CD4-positive, alpha-beta T cell treated with Interleukin-21 for 1 hour (primary cell): ENCODE measurements at places on chromosomes 2 and 18.
A peak's percentile ranks its signal among the peaks of the same experiment; 100 is the strongest.

- no peak for DNase-seq
Observed at GRCh38 chr2:44680983-44681531, 260.4 kb upstream of the SIX3 start.

DNA sequence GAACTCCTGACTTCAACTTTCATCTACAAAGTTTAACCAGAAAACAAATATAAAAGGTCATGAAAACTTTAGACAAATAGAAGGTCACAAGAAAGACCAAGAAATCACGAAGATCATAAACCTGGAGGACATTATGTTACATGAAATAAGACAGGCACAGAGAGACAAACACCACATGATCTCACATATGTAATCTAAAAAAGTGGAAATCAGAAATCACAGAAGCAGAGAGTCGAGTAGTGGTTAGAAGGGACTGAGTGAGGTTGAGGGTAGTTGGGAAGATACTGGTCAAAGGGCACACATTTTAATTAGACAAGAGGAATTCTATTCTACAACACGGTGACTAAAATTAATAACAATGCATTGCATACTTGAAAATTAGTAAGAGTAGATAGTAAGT lies 1.4 kb downstream of the GCFC2 start:
- DNase-seq: no peak

DNA sequence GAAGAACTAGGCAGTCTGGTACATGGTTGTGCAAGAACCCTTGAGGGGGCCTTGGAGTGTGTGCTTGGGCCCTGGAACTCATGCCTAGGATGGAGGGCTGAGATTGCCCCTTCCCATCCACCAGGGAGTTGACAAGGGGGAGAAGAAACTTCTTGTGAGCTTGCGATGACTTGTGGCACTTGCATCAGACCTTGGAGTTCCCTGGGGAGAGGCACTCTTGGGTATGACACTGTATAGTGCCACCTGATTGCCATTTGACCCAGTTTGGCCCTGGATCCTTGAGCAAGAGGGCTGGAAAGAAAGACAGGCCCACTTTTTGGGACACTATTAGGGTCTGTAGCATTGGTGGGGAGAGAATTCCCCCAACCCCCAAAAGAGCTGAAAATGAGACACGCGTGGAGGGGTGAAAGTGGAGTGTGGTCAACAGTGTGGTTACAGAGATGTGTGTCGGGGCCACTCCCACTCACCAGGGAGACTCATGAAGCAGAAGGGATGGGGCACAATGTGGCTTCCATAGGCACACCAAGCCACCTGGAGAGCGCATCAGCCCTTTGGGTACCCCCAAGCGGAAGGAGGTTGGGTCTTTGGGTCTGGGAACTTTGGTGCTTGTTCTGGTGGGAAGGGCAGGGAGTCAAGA lies 101.3 kb downstream of the MSH2 start:
- DNase-seq: no peak

- DNase-seq: no peak
Observed at GRCh38 chr2:127174136-127174535, 46.0 kb downstream of the CYP27C1 start.

DNA sequence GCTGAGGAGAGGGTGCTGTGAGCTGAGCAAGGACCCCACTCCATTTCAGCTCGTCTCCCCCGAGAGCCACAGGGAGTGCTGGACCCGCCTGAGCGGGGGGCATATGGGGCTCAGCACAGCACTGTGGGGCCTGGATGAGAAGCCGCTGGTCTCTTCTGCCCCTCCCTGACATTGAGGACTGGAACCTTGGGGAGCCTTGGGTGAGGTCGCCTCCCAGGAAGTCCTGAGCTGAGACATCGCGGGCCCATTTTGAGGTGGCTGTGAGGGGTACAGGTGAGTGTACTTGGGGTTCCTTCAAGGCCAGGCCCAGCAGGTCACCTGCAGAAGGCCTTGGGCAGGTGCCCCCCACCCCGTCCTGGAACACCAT lies 3.1 kb upstream of the AQP12A start:
- DNase-seq: no peak

- DNase-seq: no peak
Observed at GRCh38 chr18:34364699-34365098, 140.0 kb upstream of the NOL4 start.

DNA sequence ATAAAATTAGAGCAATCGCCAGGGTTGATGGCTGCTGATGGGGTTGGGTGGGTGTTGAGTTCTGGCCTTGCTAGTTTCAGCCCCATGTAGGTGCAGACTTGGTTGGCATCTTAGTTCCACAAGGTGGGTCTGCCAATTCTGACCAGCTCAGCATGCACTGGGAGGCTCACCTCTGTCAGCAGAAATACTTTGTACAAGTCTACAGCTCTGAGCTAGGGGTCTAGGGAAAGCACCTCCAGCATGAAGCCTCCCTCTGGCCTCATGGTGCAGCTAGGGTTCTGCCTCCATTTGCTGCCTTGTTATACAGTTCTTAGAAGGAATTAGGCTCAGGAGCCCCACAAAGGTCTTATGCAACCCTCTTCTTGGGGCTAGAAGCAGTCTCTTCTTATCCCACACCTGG lies 278.9 kb upstream of the HDAC4 start:
- no peak for DNase-seq

- DNase-seq: no peak
Observed at GRCh38 chr2:44429034-44429433, 67.3 kb downstream of the CAMKMT start.

GRCh38 chr2:11753886-11754699 lies 7.7 kb downstream of the LPIN1 start:
- peak; percentile 75 for DNase-seq

DNA sequence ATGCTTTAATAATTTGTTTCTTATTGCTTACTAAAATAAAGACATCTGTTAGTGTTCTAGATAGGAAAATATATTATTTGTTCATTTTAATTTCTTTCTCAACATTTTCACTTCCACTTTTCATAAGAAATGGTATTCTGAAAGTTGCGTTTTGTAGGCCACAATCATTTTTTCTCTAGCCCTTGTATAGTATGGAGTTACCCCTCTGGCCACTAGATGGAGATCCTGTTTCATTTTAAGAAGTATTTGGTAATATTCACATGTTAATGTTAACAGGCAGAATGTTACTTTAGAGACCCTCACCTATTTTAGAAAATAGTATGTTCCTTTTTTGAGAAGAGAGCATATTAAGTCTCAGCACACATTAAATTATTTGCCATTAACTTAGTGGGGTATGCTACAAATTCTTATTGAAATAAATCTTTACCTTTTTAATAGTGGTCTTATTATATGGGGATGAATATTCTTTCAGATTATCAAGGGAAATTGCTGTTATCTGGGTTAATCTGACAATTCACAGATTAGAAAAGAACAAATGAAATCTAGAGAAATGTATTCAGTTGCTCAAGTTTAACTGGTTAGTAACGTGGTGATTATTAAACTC lies 73.9 kb upstream of the TTC27 start:
- peak; percentile 44 for DNase-seq
